ENCODE measurements at places on chromosomes 13 and 19. TPM values are rescaled to one million over a fixed set of nuclear protein-coding genes. Genes with fewer than 3 reads are reported as not detected.

Gene FFAR3
- total RNA-seq, result not detected

Gene PSG1
- total RNA-seq, result not detected

Gene TMEM38A
- total RNA-seq, result 1.4 TPM

Gene ZIC5
- total RNA-seq, result not detected

Gene ELANE
- total RNA-seq, result not detected

Gene MBD3L2
- total RNA-seq, result not detected
